ENCODE measurements at places on chromosomes 7 and 10.

- no peak for DNase-seq
These were observed 9.2 kb downstream of the NEBL start for GRCh38 chr10:20887706-20888555.

GRCh38 chr10:30639946-30640786 lies 10.6 kb upstream of the LYZL2 start:
- no peak for DNase-seq

GRCh38 chr10:84908491-84908890 lies 580.1 kb downstream of the CCSER2 start:
- no peak for DNase-seq

GRCh38 chr10:78148216-78148960 lies 114.7 kb downstream of the RPS24 start:
- no peak for DNase-seq

GRCh38 chr7:151013733-151014497 lies 10.4 kb downstream of the ATG9B start:
- peak; percentile 67 for DNase-seq

- DNase-seq, result no peak
These were observed 998.1 kb downstream of the LRMDA start for GRCh38 chr10:76429368-76430060.

DNA sequence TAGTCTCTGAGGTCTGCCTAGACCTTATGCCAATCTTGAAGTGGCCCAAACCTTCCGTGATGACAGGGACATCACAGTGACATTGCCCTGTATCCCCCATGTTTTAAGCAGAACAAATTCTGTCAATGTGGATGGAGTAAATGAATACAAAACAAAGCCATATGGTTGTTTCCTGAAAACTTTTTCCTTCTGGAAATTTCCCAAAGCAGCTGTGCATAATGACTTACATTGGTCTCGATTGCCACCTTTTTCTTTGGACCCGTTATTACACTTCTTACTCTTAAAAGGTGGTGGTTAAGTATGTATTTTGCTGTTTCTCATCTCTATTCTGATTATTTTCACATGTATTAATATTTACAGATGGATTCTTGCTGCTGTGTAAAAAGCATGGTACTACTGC lies 411.2 kb upstream of the KLF6 start:
- DNase-seq, result no peak
